ENCODE measurements at places on chromosomes 2 and 18.
A peak's percentile ranks its signal among the peaks of the same experiment; 100 is the strongest.

DNA sequence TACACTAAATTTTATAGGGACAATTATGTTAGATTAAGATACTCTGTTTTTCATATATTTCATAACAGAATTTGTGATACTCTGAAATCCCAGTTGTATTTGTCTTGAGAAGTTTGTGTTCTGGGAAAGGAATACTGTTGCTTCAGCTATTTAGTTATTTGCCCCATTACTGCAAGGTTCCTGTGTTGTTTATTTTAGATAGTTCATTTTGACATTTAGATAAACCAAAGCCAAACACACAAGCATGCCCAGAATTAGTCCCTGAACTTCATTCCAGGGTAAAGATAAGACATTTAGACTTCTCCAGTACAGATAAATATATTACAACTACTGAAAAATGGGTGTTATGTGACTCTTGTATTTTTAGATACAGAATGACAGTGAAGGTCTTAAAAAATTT is 74.7 kb downstream of the BMPR2 start:
- no peak for DNase-seq

- DNase-seq: no peak
Measured at GRCh38 chr2:202317080-202317857, 51.7 kb downstream of the NOP58 start.

GRCh38 chr2:3460831-3461800 is 58.2 kb downstream of the ADI1 start:
- no peak for DNase-seq

DNA sequence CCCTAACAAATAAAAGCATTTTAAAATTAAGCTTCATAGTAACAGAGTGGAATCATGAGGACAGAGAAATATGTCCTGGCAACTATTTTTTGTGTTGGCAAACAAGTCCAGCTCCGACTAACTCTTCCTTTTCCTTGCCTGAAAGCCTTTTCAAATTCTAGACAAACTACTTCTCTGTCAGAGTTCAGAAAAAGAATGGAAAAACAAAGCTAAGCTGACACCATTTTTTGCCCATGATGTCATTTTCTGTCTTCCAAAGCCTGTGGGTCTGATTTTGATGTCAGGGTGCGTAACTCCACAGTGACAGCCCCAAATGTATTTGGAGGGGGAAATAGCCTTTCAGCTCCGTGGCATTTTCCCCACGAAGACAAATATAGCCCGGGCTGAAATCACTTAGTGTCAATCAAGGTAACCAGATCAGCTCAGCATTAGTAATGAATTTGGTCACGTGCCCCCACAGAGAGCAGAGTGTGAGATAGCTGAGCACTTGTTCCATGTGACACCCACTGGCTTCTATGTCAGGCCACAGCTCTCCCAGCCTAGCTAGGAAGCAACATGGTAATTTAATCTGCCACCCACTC is 233.0 kb upstream of the SIX2 start:
- DNase-seq: no peak

GRCh38 chr2:109353806-109354745 is 225.1 kb downstream of the SH3RF3 start:
- no peak for DNase-seq

DNA sequence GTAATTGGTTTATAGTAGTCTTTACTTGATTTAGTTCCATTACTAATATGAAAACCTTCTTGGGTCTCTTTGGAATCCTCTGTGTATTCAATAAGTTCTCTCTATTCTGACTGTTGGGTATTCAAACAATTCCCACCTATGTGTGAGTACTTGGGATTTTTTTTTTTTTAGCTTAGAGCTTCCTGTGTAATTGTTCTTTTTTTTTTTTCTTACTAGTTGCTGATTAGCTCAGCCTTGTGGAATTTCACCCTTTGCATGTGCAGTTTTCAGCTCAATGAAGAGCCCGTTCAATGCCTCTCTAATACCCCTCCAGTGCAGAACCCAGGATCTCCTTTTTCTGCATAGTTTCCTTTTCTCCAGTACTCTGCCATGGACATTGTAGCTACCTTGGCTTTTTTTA is 339.1 kb upstream of the GALNT5 start:
- no peak for DNase-seq

DNA sequence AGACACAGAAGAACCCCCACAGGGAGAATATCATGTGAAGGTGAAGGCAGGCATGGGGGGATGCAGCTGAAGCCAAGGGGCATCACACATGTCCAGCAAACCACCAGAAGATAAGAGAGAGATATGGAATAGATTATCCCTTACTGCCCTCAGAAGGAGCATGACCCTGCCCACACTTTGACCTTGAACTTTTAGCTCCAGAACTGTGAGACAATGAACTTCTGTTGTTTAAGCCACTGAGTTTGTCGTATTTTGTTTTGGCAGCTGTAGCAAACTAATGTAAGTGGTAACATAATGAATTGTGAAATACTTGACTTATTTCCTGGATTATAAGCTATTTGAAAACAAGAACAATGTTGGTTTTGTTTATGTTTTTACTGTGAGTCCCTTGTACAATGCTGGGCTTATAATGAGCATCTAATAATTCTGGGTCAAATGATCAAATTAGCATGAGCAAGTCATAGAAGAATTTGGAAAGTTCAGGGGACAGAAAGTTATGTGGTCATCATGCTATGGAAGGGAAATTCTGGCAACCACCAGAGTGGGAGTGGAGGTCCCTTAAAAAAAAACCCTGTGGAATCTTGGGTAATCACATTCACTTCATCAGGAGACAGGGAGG is 541.0 kb upstream of the KLHL29 start:
- no peak for DNase-seq

DNA sequence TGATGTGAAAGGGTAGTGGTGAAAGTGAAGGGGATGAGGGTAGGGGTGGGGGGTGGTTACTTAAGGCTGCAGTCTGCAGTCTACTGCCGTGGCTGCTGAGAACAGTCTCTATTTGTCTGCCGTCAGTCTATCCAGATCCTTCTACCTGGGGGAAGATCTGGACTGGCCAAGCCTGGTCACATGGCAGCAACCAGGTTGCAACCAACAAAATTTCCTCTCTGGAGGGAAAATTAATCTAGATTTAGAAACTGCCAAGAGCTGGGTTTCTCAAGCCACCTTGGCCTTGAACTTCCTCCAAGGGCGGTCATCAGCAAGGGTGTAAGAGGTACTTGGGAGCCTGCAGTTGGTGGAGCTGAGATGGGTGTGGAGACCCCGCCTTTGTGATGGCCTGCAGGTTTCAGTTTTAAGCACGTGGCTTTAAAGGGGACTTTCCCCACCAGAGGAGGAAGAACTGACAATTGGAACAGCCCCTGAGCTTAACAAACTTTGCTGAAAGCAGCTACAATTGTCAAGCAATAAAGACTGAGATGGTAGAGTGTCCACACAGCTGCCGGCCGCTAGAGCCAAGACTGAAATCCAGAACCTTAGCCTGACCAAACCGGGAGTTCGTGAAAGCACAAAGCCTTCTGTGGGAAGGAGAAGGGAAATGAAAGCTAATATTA is 31.4 kb upstream of the KCMF1 start:
- peak; percentile 50 for DNase-seq

GRCh38 chr2:228401065-228401912 is 219.8 kb upstream of the SPHKAP start:
- no peak for DNase-seq

GRCh38 chr2:13414897-13415296 is 698.2 kb downstream of the TRIB2 start:
- no peak for DNase-seq

DNA sequence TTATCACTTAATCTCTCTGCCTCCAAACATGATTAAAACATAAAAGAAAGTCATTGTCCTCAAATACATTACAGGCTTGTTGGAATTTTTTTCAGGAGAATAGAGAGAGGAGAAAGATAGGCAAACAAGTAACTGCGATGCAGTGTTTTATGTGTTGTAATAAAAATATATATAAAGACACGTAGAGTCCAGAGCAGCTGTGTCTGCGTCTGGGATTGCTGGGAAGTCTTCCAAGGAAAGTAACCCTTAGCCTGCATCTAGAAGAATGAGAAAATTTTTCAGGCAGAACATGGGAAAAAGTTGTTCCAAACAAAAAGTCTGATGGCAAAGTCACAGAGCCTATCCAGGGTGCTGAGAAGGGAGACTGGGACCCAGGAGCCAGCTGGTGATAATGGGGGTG is 91.8 kb upstream of the ST6GAL2 start:
- no peak for DNase-seq

- no peak for DNase-seq
Measured at GRCh38 chr2:176675271-176675949, 406.2 kb downstream of the MTX2 start.

GRCh38 chr2:38178556-38179419 is 102.8 kb upstream of the CYP1B1 start:
- no peak for DNase-seq

- DNase-seq: no peak
Measured at GRCh38 chr2:234558642-234559041, 61.8 kb upstream of the ARL4C start.

- DNase-seq: no peak
Measured at GRCh38 chr2:176150584-176151441, 537 bp upstream of the HOXD4 start.

DNA sequence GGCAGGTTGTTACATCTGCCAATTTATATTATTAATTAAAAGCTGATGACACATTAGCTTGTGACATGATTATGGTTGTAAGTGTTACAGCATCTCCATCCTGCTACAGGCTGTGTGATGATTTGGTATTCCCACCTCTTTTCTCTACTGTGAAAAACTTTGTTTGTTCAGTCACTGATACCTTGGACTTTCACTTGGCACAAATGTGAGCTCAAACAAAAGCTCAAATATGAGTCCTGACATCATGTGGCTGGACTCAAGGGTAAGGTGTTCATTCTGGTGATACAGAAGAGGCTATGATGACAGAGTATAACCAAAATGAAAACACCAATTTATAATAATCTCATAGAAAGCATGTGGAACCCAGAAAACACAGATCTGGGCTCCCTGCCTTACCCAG is 11.4 kb upstream of the IL36A start:
- no peak for DNase-seq

DNA sequence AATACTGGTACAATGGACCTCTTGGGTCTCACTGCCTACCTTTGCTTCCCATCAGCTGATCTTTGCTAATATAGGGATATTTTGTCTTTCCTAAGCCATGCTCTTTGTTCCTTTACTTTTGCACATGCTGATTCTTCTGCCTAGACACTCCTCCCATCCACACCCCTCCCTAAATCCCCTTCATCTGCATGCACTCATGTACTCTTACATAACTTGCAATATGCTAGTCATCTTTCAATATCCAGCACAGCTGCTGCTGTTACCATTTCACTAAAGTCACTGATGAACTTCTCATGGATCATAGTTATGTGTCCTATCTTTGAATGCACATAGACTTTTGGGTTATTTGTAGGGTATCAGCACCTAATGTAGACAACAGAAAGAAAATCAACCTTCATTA is 18.5 kb upstream of the DTNA start:
- DNase-seq: no peak

- no peak for DNase-seq
Measured at GRCh38 chr2:79799729-79800128, 286.9 kb downstream of the CTNNA2 start.

DNA sequence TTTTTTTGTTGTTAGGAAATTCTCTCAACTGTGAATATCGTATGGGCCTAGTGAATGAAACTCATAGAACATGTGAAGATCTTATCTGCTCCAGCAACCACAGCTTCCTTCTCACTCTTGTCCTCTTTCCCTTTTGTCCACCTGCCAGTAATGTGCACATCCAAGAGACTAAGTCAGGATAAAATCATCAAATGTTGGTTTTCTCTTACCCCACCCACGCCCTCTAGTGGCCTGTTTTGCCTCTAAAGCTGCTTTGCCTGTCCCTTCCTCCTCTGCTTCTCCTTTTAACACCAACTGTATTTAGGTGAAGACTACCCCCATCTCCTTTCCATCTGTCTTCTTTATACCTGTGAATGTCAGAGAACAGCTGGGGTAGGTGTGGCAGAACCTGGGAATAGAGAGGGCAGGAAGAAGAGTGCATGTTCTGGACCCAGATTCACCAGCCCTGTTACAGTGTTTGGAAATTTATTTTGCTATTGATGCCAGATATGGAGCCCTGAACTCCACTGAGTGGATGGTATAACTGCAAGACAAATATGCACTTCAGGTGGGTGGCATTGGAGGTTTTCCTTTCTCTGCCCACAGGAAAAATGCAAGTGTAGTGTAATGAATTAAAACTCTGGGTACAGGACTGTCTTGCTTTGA is 8.4 kb upstream of the MGAT5 start:
- peak; percentile 52 for DNase-seq

DNA sequence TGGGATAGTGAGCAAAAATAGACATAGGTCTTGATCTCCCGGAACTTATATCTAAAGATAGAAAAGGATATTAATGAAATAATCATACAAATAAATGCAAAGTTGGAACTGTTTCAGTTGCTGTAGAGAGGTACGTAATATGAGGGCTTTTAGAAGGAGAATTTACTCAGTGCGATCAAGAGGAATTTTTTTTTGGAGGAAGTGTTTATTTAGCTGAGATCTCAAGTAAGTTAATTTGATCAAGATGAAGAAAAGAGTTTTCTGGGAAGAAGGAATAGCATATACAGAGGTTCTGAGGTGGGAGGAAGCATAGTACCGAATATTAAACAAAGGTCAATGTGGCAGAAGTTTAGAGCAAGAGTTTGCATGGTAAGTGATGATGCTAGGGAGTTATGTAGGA is 11.3 kb downstream of the MBD5 start:
- no peak for DNase-seq

DNA sequence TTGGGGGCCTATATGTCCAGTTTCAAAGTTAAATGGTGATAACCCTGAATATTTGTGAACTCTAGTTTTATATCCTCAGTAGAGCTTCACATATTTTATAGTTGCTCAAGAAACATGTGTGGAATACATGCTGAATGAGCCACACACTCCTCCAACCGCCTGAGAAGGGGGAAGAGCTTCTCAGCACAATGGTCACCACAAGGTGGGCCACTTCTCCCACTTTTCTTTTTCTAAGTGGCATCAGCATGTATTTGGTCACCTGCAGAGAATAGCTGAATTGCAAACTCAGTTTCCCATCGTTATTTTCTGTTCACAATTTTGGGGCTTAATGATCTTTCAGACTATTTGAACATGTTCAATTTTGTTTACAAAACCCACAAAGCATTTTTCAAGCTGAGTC is 340.5 kb downstream of the PARD3B start:
- no peak for DNase-seq

GRCh38 chr2:238570926-238571325 is 144.2 kb downstream of the ASB1 start:
- no peak for DNase-seq

GRCh38 chr2:119760237-119760955 is 674 bp downstream of the PTPN4 start:
- DNase-seq: no peak

DNA sequence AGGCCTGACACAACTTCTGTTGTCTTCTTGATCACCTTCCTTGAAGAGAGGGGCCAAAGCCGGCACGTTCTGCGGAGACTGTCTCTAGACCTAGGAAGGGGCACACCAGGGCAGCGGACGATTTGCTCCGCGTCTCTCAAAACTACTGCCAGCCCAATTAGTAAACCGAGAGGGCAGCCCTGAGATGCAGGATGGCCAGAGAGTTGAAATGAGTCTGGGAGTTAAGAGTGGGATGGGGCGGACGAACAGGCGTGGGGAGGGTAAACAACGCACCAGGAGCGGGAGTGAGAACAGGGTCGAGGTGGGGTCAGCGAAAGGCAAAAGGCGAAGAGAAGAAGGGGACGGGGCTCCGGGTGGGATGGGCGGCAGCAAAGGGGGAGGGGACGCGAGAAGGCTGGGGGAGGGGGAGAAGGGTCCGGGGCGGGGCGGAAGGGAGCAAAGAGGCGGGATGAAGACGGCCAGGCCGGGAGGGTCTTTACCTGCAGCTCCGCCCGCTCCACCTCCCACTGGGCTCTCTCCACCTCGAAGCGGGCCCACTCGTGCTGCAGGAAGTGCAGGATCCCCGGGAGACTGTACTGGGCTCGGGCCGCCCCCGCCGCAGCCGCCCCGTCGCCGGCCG is 476 bp downstream of the STRN start:
- peak; percentile 3 for DNase-seq

All from activated T-helper 1 cell treated with Interleukin-2 at 50 U/mL for 16 hours (primary cell).